ENCODE measurements at places on chromosomes 5 and 9. TPM values are rescaled to one million over a fixed set of nuclear protein-coding genes. Genes with fewer than 3 reads are reported as not detected.

CFAP77 gene
- total RNA-seq: not detected

NUTM2F gene
- not detected for total RNA-seq

SAXO1 gene
- 0.24 TPM for total RNA-seq

C9orf152 gene
- total RNA-seq: not detected

CNTNAP3 gene
- total RNA-seq: 10.1 TPM

KCNN2 gene
- 0.57 TPM for total RNA-seq

TRIM14 gene
- 17.6 TPM for total RNA-seq

DNA sequence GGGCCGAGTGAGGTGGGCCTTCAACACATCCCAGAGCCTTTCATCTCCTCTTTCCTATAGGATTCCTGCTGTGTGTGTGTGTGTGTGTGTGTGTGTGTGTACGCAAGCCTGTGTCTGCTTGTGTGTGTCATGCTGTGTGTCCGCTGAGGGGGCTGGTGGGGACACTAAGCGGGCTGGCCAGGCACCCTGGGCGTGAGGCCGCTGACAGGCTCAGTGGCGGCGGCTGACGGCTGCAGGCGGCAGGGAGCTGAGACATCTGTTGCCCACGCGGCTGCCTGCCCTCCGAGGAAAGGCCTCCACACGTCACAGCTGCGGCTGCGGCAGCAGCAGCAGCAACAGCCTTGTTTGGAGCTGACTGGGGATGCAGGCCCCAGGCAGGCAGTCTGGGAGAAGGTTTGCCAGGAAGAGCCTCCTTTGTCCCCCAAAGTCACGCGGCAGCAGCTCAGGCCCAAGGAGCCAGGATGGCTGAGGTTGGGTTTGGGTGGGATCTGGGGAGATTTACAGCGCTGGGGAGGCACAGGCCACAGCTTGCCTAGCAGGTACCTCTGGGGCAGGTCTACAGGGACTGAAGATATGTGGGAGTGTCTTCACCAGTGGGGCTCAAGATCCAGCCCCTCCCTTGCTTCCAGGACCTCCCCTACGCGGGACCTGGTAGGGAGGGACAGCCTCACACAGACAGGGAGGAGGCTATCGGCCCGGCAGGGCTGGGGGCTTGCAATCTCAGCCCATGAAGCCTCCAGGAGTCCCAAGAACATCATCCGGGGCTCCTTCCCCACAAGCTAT is 1.8 kb downstream of the PDLIM4 start:
- DNase-seq: peak; percentile 93

DNA sequence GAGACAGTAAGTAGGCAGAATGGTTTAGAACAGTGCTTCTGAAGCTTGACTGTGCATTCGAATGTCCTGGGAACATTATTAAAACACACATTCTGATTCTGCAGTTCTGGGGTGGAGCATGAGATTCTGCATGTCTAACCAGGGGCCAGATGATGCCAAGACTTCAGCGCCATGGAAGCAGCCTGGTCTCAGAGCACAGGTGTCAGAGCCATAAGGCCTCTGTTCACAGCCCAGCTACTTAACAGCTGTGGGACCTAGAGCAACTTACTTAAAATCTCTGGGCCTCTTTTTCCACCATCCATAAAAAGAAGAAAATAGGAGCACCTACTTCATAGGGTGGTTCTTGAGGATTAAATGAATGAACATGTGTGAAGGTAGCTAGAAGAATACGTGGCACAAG is 84.0 kb downstream of the GNAQ start:
- no peak for DNase-seq

- peak; percentile 81 for DNase-seq
Observed at GRCh38 chr5:170225326-170226128, 7.3 kb upstream of the C5orf58 start.

- no peak for DNase-seq
Observed at GRCh38 chr9:85108746-85109145, 439.2 kb downstream of the NTRK2 start.

GRCh38 chr5:120256376-120256775 is 207.7 kb upstream of the PRR16 start:
- no peak for DNase-seq

DNA sequence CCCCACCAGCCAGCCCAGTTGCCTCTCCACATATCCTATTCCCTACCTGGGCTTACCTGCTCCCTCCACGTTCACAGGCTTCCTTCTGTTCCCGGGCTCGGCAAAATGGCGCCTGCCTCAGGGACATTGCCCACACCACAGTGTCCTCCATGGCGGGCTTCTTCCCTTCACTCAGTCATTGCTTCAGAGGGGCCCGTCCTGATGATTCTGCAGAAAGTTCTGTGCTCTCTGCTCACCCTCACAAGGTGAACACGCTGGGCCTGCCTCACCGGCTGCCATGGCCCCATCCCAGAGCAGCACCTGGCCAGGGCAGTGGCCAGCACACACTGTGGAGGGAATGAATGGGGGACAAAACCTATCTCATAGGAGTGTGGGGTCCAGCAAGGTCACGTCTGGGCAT is 313.0 kb downstream of the GADD45G start:
- no peak for DNase-seq

DNA sequence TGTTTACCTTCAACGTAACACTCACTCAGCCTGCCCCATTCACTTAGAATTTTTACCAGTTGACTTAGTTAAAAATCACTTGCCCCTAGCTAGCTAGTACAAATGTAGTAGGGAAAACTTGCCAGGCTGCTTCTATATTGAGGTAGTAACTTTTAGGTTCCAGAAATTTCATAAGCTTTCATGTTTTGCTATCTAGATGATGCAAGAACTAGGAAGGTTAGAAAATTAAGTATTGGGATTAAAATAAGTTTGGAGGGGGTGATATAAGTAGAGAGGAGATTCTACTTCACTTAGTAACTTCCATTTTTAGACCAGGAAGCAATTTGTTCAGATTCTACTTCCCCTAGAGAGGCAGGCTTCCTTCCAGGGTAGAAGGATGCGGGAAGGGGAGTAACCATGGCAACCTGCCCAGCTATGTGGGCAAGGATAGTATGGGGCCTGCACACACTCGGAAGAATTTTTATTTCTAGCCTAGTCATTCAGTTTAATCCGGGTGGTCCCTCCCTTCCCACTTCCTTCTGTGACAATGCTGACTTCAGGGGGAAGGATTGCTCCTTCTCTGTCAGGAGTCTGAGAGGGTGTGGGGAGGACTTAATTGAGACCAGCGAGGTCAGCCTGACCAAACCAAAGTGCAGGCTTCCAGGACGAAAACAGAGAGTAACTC is 4.2 kb downstream of the DAB2 start:
- peak; percentile 93 for DNase-seq
